ENCODE measurements at places on chromosomes 5 and 9.

- DNase-seq: no peak
Observed at GRCh38 chr5:119951330-119951934, 322.1 kb downstream of the FAM170A start.

- DNase-seq: no peak
Observed at GRCh38 chr5:54632131-54632701, 114.7 kb downstream of the SNX18 start.

- DNase-seq: no peak
Observed at GRCh38 chr9:2271426-2271825, 256.3 kb downstream of the SMARCA2 start.

DNA sequence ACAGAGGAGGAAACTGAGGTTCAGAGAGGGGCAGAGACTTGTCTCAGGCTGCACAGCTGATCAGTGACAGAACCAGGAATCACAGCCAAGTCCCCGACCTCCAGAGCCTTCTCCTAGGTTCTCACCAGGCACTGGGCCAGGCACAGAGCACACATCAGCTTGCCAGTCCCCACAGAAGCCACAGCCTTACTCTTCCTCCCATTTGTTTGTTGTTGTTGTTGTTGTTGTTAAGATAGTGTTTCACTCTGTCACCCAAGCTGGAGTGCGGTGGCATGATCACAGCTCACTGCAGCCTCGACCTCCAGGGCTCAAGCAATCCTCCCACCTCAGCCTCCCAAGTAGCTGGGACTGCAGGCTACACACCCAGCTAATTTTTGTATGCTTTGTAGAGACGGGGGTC lies 41.4 kb downstream of the NAIF1 start:
- DNase-seq: no peak

- DNase-seq: no peak
Observed at GRCh38 chr5:106545325-106545724, 1125.4 kb downstream of the EFNA5 start.

DNA sequence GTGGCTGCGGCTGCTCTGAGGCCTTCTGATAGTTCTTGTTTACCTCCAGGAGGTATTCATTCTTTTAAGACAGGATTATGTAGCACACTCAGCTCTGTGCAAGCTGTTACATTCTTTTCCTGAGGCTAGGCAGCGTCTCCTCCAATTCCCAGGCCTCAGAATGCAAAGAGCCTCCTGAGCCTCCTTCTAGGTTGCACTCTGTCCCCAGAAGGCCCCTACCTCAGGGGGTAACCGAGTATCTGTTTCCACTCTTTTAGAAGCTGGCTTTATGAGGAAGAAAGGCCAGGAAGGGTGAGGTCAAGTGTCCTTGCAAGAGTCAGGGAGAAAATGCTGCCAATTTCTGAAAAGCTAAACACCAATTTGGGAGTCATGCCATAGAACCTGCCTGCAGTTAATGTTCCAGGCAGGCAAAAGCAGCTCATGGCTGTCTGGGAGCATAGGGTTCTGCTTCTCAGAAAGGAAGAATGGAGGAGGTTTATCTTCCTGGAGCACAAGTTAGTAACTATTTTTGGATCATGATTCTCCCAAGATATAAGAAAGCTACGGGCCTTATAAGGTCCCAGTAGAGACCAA lies 178.9 kb downstream of the SEMA6A start:
- DNase-seq: no peak

DNA sequence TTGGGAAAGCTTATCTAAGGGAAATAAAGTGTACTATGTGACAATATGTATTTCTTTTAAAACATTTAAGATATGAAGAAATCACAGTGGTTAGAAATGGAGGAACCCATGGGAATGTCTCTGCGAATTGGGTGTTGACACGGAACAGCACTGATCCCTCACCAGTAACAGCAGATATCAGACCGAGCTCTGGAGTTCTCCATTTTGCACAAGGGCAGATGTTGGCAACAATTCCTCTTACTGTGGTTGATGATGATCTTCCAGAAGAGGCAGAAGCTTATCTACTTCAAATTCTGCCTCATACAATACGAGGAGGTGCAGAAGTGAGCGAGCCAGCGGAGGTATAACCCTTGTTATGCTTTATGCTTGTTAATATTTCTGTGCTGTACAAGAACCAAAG lies 69.9 kb downstream of the ADGRV1 start:
- no peak for DNase-seq

DNA sequence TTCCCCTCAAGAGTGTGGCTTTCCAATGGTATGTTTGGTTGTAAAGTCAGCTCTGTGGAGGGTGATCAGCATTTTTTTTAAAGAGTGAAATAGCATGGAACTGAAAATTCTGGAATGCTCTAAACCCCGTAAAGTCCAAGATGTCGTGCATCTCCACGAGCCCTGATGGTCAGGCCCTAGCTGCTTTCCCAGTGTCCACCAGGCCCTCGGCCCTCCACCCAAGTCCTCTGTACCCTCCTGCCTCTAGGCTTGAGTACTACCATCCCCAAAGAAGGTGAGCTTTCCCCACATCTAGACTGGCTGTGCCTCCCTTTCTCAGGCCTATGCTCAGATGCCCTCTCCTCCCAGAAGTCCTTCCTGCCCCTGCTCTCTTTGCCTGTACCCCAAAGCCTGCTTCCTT lies 280.3 kb downstream of the GADD45G start:
- no peak for DNase-seq

- no peak for DNase-seq
Observed at GRCh38 chr5:113090336-113091106, 113.9 kb downstream of the DCP2 start.

DNA sequence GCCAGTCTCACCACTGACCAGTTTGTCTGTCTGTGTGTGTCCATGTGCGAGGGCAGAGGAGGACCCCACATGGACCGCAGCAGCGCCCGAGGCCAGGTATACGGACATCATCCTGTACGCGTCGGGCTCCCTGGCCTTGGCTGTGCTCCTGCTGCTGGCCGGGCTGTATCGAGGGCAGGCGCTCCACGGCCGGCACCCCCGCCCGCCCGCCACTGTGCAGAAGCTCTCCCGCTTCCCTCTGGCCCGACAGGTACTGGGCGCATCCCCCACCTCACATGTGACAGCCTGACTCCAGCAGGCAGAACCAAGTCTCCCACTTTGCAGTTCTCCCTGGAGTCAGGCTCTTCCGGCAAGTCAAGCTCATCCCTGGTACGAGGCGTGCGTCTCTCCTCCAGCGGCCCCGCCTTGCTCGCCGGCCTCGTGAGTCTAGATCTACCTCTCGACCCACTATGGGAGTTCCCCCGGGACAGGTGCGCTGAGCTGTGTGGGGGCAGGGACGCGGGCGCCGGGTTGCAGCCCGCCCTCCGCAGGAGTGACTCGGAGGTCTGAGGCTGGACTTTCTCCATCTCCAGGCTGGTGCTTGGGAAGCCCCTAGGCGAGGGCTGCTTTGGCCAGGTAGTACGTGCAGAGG lies 6.5 kb downstream of the FGFR4 start:
- no peak for DNase-seq

DNA sequence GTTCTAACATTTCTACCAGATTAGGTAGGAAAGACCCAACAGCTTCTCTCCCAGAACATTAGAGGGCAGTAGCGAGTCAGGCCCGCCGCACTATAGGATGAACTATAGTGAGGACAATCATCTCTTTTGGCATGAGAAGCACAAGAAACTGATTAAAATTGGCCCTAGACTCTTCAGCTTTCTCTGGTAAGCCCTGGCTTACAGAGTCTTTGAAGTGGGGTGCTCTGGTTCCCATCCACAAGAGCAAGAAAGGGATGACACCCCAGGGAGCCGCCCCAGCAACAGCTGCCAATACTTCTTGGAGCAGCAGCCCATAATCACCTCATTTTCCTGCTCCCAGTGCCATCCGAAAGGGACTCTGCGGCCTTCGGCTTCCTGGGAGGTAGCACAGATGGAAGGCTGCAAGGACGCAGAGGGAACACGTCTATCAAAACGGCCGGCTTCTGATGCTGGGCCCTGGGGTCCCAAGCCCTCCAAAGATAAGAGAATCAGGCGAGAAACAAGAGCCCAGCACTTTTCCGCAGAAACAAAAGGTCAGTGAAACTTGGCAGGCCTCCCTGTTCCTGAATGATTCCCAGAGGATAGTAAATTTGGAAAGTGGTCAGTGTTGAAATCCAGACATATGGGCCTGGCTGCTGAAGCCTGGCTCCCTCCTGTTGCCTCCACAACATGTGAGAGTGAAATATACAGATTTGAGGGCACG lies 69.3 kb downstream of the HSD17B3 start:
- DNase-seq: no peak

DNA sequence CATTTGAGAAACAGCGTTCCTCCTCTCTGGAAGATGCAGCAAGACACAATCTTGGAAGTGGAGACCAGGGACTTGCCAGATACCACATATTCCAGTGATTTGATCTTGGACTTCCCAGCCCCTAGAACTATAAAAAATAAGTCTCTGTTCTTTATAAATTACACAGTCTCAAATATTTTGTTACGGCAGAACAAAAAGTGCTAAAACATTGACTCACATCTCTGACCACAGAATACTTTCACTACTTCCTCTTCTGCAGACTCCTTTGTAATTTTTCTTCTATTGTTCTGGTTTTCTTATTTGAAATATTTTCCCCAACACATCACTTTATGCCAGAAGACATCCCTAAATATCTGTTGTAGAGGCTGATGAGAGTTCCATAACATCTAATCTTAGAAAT lies 706.1 kb upstream of the CDH18 start:
- no peak for DNase-seq

DNA sequence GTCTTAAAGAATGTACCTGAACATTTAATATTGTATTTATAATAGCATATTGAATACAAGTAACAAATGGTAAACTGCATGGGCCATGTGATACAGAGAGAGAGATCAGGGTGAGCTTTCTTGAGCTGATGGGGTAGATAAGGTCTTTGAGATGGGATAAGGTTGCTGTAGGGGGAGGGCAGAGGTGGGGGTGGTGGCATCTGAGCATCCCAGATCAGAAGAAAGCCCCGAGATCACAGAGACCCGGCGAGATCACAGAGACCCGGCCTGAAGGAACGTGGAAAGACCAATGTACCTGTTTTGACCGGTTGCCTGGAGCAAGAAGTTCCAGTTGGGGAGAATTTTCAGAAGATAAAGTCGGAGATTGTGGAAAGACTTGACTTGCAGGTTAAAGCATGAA lies 6.6 kb downstream of the SMARCA2 start:
- DNase-seq: no peak

DNA sequence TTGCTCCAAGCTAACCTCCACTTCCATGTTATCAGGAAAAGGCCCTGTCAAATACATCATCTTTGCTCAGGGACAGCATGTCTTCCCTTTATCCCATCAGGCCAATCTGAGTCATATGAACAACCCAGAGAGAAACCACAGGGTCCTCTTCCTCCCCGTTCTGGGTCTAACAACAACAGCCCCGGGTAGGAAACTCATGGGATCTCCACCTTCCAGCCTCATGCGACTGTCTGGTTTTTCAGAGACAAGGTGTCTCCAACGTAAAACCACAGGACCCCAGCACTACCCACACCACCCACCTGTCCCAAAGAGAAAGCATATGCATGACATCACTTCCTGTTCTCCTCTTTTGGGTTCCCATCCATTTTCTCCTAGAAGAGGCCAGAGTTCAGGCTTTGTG lies 217.9 kb downstream of the ENC1 start:
- DNase-seq: no peak

GRCh38 chr5:123559434-123559775 lies 47.4 kb downstream of the CSNK1G3 start:
- no peak for DNase-seq

DNA sequence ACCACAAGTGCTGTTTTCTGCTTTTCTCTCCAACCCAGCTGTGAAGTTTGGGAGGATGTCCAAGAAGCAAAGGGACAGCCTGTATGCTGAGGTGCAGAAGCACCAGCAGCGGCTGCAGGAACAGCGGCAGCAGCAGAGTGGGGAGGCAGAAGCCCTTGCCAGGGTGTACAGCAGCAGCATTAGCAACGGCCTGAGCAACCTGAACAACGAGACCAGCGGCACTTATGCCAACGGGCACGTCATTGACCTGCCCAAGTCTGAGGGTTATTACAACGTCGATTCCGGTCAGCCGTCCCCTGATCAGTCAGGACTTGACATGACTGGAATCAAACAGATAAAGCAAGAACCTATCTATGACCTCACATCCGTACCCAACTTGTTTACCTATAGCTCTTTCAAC lies 145.2 kb downstream of the RORB start:
- DNase-seq: no peak

DNA sequence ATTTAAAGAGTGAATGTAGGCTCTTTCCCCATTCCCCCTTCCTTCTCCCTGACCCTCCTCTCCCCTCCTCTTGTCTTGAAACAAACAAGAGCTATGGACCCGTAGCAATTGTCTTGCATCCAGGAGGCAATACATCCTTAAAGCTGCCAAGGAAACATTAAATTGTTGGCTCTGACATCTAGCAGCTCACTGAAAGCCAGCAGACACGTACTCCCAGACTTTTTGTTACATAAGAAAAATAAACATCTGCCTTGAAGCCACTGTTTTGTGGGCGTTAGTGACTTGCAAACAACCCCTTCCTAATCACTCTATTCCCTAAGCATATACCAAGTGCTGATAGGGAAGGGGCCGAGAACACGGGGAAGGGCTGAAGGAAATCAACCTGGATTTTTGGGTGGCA lies 8.6 kb downstream of the SLC45A2 start:
- DNase-seq: no peak

- no peak for DNase-seq
Observed at GRCh38 chr9:33151007-33151557, 16.1 kb downstream of the B4GALT1 start.

- no peak for DNase-seq
Observed at GRCh38 chr9:71909887-71910649, 925 bp downstream of the ABHD17B start.

DNA sequence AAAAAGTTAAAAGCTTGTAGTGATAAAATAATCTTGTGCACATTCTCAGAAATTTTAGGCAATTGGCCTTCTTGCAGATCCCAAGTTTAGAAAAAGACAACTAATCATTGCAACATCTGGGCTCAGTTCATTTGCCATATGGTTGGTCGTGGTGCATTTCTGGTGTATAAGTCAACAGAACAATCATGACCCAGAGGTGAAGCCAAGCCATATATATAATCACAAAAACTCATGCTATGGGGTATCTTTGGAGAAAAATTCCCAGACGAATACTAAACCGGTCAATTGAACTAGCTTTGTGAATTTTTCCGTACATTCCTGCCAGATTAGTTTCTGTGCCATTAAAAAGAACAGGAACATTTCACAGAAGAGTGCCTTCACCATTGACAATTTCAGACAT lies 50.3 kb downstream of the FYB1 start:
- DNase-seq: no peak

GRCh38 chr5:52626312-52626711 lies 161.4 kb upstream of the ITGA1 start:
- no peak for DNase-seq

- DNase-seq: no peak
Observed at GRCh38 chr5:59685793-59686192, 207.7 kb downstream of the PDE4D start.

DNA sequence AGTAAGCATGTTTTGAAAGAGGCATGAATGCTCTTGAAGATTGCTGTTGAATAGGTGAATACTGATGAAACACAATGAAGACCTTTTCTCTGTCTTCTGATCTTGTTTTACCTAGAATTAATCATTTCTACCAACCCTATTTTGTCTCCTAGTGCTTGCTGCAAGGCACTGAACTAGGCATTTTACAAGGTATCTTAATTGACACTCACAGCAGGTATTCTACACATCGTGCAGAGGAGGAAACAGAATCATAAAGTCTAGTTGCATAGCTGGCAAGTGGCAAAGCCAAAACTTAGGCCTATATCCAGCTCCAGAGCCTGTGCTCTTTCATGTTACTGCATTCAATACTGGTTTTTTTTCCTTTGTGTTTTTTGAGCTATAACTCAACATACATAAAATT lies 50.7 kb downstream of the CTNNA1 start:
- DNase-seq: no peak
